Stimulated activated CD8-positive, alpha-beta memory T cell treated with anti-CD3 and anti-CD28 coated beads, Interleukin-4, amount 100 ng/mL, for 4 hours (primary cell): ENCODE measurements at places on chromosomes 16 and 17.

DNA sequence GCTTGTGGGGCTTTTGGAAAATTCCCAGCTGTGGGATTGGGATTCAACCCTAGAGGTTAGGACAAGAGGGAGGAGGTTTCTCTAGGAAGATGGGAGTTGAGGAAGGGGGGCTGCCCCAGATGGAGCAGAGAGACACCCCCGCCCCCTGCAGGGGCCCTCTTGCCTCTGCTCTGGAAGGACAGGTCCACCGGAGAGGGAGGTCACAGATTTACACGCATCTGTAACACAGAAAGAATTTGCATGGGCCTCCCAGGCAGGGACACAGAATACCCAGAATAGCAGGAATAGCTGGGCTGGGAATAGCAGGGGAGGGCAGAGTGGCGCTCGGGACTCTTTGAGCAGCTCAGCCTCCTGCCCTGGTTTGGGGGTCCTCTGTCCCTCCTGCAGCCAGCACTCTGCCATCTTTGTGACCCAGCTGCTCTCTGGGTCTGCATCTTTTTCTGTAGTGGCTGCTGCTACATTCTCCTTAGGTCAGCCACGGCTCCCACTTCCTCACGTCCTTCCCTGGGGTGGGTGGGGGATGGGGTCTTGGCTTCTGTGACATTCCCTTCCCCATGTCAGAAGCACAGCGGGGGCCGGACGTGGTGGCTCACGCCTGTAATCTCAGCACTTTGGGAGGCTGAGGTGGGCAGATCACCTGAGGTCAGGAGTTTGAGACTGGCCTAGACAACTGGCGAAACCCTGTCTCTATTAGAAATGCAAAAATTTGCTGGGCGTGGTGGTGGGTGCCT is 33.9 kb upstream of the PLLP start:
- no peak for DNase-seq

GRCh38 chr17:35627417-35627816 is 40.3 kb downstream of the AP2B1 start:
- no peak for DNase-seq

DNA sequence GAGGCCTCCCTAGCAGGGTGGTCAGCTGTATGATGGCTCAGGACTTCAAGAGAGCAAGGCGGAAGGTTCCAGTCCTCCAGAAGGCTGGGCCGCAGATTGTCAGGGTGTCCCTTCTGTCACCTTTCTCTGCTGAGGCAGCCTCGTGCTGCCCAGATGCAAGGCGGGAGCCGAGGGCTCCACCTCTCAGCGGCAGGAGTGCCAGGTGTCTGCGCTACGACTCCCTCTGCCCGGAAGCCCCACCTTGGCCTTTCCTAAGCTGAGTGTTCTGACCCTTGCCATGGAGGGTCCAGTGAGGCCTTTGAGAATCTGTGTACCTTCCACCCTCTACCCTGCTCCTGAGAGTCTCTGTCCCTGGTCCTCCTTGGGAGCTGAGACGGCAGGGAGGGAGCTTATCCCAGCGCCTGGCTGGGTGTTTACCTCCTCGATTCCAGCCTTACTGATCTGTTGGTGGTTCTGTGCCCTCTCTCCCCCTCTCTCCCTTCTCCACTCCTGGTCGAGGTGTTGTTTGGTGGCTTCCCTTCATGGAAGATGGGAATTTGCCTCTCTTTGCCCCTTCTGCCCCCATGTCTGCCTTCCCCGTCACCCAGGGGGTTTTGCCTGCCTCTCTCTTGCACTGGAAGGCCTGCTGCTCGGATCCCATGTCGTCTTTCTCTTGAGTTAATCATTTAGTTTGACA is 2.2 kb upstream of the ZNF750 start:
- DNase-seq, result no peak

DNA sequence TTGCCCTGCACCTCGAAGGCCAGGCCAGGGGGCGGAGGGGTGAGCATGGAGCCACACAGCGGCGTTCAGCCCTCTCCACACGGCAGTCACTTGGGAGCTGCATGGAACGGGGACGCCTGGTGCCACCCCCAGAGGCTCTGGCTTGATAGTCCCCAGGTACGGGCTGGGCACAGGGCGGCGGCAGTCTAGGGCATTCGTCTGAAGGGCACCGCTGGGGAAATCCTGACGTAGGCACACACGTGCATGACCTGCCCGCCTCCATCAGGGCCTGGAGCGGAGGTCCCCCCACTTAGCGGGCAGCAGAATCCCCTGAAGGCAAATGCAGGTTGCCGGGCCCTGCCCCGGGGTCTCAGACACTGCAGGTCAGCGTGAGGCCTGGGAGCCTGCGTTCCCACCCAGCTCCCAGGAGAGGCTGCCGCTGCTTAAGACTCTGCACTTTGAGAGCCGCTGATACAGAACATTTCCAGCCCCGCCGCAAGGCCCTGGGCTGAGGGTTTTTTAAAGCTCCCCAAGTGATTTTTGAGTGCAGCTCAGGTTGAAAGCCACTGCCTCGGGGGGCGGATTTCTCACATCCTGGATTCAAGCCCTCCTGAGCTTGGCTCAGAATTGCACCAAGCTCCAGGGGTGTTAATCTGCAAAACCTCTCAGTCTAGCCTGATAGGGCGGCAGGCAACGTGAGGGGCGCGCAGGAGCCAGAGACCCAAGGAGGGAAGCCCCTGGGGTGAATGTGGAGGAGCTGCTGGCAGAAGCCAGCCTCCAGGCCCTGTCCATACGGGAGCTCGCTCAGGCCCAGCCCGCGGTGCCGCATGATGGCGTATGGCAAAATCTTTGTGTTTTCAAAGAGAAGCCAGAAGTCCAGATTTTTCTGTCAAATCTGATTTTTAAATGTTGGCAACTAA is 182.3 kb upstream of the GSE1 start:
- no peak for DNase-seq

GRCh38 chr17:28763804-28764266 is 20.0 kb downstream of the TRAF4 start:
- peak; percentile 79 for DNase-seq
